ENCODE measurements at places on chromosomes 11 and 22.

DNA sequence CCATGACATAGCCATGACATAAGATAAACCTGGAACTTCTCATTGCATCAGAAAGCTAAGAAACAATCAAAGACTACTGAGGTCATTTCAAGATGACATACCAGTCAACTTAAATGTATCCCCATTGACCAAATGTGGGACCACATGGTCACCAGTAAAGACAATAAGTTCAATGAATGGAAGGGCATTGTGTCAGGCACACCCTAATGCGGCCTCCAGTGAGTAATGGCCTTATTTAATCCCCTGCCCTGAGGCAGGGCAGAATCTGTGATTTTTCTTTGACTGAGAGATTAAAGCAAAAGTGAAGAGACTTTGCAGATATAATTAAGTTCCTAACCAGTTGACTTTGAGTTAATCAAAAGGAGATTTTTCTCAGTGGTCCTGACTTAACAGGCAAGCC is 17.3 kb upstream of the SYT8 start:
- no peak for DNase-seq

DNA sequence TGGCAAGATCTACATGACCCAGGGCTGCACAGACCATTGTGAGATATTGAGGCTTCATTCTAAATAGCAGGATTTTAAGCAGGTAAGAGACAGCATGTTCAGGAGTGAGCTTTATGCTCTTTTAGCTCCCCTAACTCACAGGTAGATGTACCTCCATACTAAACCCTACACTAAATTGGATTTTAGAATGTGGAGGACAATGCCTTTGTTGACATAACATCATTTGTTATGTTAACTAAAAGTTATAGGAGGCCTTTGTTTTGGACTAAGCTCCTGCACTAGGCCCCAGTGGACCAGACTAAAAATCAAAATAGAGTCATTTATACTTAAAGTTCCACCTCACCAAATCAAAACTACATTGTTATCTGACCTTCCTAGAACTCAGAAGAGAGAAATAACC is 6.8 kb downstream of the DDIAS start:
- no peak for DNase-seq

DNA sequence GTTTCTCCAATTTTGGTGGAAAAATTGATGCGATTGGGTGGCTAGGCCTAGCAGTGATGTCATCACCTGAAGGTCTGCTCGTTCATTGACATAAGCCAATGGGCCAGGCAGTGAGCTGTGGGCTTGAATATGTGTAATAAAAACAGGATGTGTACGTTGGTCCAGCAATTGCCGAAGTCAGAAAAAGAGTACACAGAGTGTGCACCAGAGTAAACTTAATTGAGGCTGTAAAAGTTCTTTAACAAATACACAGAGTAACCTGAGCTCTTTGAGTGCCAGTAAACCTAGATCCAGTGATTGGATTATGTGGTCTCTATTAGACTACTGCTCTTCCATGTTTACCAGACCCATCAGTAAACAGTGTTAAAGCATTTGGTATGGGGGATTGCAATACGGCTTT is 13.0 kb upstream of the GLYATL1 start:
- DNase-seq = no peak

DNA sequence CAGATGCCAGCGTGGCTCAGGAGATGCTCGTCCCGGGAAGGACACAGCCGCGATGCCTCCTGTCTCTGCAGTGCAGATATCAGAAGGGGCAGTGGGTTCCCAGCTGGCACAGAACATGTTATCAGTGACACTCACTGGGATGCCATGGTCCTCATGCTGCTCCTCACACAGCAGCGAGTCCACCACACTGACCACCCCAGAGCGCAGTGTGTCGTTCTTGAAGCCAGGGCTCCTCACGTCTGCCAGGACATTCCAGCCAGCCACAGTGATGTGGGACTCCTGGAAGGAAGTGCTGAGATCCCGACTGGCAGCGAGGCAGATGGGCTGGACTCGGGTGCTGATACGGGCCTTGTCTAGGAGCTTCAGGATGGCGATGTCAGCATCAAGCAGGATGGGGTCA is 13.1 kb upstream of the SLC1A2 start:
- DNase-seq = no peak

GRCh38 chr22:17446698-17447097 is 77.4 kb downstream of the CECR2 start:
- no peak for DNase-seq

GRCh38 chr11:36455658-36456111 is 54.4 kb downstream of the TRAF6 start:
- DNase-seq = peak; percentile 59

- DNase-seq = no peak
These were observed 5.0 kb downstream of the ZP1 start for GRCh38 chr11:60872124-60872960.

DNA sequence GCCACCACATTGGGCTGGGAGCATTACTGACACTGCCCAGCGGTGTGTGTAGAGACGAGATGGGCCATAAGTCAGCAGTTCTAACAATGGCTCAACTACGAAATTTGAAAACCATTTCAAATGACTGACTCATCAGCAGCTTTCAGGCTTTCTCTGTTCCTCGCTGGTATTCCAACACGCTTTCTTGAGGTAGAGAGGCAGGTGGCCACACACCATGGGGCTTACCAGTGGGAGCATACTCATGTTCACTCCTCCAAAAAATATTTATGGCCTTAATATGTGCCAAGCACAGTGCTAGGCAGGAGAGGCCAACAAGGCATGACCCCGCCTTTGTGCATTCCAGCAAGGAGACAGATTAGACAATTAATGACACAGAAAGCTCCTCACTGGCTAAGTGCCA is 20.3 kb downstream of the ARFGAP2 start:
- DNase-seq = no peak

DNA sequence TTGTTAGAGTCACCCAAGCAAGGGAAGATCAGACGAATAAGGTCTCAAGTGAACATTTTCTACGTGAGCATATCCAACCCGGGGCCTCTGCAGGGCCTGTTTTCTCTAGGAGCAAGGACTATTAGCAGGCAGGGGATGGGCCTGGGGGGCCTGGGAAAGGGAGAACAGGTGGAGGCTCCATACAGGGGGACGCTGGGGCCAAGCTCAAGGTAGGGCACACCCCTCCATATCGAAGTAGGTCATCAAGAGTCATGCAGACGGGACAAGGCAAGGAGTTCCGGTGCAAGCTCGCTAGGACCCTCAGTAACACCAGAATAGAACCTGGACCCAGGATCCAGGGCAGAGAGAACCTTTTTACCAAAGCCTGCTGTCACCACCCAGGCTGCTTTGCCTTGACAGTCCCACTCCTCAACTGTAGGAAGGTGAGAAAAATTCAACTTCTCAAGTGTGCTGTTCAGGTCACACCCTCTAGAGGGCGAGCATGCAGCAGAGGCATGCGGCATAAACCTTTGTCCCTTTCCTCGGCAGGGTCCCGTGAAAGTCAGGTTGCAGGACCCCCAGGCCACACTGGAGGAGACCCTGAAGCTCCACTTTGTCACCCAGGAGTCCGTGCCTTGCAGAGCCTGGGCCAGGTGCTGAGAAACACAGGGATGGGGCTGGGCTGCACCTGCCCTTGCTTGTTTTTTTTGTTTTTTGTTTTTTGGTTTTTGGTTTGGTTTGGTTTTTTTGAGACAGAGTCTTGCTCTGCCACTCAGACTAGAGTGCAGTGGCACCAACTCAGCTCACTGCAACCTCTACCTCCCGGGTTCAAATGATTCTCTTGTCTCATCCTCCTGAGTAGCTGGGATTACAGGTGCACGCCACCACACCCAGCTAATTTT is 8.6 kb upstream of the APOBEC3B start:
- no peak for DNase-seq

DNA sequence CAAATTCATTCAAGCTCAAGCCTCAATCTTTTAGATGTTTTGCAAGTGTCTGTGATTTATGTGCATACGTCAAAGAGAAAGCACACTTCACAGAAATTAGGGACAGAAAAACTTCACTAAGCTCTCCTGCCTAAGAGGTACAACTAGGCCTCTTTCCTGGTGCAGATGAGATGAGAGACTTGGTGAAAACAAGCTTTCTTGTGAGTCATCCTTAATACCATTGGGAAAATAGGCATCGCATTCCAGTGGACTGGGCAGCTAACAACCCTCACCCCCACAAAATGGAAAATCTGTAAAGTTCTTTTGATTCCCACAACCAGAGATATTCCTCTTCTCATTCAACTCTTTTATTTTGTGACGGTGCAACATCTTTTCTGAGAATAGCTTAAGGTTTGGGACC is 1110.4 kb upstream of the CCDC90B start:
- DNase-seq = no peak

- peak; percentile 92 for DNase-seq
These were observed 726 bp downstream of the ST3GAL4 start for GRCh38 chr11:126355926-126356897.

- DNase-seq = no peak
These were observed 208.8 kb downstream of the DCDC1 start for GRCh38 chr11:31160504-31161422.

DNA sequence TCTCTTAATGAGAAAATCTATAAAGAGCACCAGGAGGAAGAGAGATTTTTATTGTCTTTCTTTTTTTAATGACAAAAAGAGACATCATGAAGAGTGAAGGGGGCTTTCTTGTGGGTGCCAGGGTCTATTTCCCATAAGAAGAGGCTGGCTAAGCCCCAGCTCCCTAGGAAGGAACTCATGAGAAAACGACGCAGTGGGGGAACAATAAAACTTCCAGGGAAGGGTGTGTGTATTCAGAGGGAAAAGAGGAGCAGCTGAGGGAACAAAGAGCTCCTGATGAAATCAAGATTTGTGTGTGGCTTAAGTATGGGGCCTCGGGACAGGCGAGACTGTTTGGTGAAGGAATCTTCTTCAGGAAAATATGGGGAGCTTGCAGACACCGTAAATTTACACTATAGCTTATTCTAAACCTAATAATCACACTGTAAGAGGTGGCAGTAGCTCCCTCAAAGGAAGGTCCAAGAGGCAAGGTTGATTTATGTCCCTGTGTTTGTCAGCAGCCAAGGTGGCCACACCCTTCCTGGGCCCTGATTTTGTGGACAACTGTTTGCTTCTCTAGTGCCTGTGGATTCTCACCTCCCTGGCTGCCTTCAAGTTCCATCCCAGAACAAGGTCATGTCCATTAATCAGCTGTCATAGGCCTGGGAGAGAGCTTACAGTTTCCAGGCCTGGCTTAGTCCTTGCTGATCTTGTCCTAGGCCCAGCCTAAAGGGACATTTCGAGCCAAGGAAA is 615.7 kb downstream of the INSC start:
- no peak for DNase-seq

GRCh38 chr11:107691000-107691750 is 20.7 kb downstream of the SLN start:
- DNase-seq = no peak

DNA sequence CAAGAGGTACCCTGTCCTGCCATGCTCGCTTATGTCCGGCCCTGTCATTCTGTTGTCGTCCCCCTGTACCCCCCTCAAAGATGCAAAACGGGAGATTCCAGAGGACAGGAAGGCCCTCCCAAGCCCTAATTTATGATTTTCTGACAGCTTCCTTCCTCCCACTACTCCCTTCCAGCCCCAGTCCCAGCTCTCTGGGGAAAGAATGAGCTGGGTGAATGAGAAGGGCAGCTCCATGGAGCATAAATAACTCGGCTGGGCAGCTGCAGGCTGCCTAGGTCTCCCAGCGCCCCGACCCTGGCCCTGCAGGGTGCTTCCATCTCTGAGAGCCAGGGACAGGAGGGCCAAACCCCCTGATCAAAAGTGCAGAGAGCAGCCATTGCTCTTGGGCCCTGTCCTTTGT is 3.9 kb upstream of the EMID1 start:
- DNase-seq = no peak

DNA sequence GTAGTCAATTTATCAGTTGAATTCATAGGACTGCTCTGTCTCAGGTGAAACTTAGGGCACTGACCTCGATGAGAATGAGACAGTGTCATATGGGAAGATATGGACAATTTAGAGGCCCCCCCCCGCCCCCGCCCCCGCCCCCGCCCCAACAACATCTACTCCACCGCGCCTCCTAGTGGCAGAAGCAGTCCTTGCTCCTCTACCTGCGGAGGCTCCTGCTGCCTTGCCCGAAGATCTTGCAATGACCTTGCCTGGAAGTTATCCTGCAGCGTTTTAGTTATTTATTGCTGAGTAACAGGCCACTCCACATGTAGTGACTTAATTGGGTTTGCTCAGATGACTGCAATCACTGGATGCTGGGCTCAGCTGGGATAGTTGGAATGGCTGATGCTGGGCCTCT is 15.2 kb downstream of the SERPINH1 start:
- DNase-seq = no peak

DNA sequence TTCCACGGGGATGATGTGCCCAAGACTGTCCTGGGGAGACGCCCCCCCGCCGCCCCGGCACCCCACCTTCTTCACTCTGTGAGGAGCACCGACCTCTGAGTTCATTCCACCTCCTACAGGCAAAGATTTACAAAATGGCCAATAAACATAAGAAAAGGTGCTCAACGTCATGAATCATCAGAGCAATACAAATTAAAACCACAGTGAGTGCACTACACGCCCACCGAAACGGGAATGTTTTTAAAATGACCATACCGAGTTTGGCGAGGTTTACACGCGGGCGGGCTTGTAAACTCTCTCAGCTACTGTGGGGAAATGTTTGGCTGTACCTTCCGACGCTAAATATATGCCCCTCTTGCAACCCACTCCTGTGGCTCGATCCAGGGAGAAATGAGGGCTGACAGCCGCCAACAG is 7.9 kb downstream of the NPTXR start:
- DNase-seq = no peak

- no peak for DNase-seq
These were observed 2.5 kb upstream of the RASGRP2 start for GRCh38 chr11:64746486-64746885.

DNA sequence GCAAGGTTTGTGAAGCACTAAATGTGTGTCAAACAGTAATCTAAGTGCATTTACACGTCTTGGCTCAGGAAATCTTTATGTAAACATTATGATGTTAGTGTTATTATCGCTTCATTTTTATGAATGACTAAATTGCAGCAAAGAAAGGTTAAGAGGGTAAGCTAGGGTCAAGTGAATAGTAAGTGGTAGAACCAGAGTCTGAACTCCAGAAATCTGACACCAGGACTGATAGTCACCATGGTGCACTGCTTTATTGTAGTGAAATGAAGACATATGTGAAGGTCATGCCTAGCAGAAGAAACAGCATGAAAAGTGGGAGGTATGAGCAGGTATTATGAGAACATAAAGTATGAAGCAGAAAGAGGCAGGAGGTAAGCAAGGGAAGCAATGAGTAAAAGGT is 368.7 kb upstream of the TENM4 start:
- peak; percentile 24 for DNase-seq

DNA sequence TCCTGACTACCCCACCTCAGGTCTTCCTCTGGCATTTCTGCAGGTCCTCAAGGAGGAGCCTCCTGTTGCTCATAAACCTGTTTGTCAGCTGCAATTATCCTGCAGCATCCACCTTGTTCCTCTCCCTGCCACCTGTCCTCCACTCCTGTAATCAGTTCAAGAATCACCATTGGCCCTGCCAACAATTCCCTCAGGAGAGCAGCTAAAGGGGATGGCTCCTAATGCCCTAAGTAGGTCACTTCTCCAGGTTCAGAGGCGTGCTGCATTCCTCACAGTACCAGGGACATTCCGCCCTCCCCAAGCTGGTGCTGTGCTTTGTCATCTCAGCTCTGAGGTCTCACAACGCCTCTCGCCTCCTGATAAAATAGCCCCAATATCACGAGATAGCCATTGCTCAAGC is 2.1 kb downstream of the CLDN25 start:
- no peak for DNase-seq
